ENCODE measurements at places on chromosomes 7 and 10.

GRCh38 chr10:119301397-119301796 is 94.0 kb downstream of the GRK5 start:
- DNase-seq, result no peak

DNA sequence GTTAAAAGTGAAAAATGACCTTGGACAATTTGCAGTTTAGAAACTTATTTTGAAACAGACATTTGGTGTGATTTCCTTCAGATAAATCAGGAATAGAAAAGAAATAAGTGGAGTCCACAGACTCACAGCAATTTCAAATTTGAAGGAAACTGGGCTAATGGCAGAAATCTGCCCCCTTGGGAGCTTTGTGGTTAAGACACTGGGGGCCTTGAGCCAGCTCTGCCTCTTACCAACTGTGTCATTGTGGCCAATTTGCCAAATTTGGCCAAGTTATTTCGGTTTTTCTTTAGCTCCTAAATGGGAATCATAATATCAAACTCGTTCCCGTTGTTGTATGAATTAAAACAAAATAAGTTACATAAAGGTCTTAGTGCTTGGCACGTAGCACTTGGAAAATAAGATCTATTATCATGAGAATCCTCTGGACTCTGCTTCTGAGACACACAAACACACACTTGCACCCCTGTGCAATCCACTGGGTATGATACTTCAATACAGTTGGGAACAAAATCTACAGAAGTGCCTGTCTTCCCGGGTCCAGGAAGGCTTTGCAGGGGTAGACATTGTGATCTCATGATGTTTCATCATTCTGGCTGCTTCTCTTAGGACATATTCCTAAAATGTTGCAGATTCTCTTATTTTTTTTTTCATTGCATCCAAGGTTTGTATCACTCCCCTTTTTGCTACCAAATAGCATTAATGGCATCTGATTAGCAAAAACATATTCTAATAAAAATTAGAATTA is 4.9 kb downstream of the ARMC3 start:
- no peak for DNase-seq

DNA sequence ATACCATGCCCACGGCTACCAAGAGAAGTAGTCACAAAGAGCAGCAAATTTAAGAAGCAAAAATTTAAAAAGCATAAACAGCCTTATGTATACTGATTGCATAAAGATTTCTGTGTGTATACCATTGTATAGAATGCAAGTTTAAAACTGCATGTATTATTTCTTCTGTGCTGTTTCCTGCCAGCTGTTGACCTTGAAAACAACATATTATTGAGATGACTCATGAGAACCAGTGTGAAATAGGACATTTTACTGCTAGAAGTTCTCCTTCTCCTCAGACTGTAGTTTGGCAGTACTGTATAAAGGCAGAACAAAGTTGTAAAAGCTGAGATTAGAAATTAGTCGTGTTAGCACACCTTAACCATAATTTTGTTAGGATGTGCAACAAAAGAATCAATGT is 42.3 kb upstream of the SGCE start:
- no peak for DNase-seq

- no peak for DNase-seq
Measured at GRCh38 chr7:137652721-137653120, 194.1 kb downstream of the DGKI start.

GRCh38 chr7:130611218-130611617 is 57.3 kb downstream of the COPG2 start:
- DNase-seq, result no peak

- DNase-seq, result no peak
Measured at GRCh38 chr7:46776790-46777189, 805.1 kb downstream of the TNS3 start.

- DNase-seq, result no peak
Measured at GRCh38 chr7:91336106-91336505, 71.9 kb downstream of the FZD1 start.

DNA sequence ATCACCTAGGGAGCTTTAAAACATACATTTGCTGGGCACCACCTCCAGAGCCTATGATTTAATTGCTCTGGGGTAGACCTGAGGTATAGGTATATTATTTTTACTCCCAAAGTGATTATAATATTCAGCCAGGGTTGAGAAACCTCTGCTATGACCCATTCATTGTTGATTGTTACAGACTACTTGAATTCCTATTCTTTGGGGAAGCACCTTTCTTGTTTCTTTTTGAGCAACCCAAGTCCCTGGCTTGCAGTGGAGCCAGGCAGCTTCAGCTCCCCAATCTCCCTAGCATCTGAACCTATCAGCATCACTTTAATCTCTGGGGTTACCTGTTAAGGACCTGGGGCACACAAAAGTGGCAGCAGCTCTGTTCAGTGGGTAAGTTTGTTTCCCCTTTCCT is 8.6 kb downstream of the PRKG1 start:
- DNase-seq, result no peak

GRCh38 chr10:124657806-124658205 is 86.4 kb downstream of the FAM53B start:
- DNase-seq, result no peak

GRCh38 chr7:115838829-115839228 is 191.7 kb downstream of the TFEC start:
- no peak for DNase-seq

GRCh38 chr10:74415146-74415839 is 264.3 kb downstream of the ADK start:
- DNase-seq, result no peak

DNA sequence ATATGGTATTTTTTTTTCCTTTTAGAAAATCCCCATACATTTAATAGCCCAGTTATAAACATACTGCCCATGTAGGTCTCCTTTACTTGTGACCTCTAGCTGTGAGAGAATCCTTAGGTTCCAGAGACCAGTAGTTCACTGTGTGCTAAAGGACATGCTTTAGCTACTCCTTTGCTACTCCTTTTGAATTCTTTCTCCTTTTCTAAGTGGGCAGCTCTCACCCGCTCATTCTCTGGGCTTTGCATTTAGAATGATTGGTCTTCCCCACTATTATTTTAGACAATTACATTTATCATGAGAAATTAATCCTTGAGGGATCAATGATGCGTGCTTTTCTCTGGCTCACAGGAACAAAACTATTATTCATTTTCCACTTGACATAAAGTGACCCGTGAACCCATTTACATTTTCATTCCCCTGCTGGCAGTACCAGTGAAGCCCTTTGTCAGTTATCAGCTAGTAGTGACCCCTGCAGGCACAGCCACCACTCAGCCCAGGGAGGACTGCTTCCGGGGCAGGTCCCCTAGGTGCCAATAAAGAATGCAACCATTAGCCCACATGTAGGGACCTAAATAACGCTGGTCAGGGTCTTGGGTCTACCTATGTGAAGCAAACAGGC is 844.3 kb downstream of the CNTNAP2 start:
- DNase-seq, result no peak

DNA sequence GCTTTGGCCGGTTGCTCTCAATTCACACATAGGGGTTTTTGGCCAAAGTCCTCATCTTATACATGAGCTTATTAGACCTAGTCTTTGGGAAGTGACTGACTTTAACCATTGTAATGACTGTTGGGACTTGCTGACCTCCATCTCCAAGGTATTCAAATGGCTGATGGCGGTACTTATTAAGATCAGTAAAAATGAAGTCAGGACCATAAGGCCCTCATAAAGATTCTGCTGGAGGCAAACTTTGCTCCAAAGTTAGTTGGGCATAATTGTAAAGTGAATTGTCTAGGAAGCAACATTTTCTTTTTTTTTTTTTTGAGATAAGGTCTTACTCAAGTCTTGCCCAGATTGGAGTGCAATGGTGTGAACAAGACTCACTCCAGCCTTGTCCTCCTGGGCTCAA is 76.3 kb upstream of the MKLN1 start:
- DNase-seq, result no peak

DNA sequence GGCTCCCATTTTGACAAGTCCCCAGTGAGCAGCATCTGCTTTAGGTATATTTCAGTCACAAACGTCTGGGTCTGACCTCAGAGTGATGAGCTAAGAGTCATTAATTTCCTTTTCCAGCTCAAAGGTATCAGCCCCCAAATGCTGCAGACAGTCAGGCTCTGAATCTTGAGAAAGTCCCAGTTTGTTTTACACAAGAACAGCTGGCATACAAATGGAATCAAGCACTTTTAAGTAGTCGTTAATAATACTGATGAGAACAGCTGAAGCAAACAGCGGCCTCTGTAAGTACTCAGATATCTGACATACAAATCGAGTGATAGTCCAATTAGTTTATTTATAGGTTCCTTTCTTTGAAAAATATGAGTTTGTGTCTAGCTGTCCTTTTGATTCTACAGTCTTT is 49.4 kb upstream of the MSRB2 start:
- no peak for DNase-seq

DNA sequence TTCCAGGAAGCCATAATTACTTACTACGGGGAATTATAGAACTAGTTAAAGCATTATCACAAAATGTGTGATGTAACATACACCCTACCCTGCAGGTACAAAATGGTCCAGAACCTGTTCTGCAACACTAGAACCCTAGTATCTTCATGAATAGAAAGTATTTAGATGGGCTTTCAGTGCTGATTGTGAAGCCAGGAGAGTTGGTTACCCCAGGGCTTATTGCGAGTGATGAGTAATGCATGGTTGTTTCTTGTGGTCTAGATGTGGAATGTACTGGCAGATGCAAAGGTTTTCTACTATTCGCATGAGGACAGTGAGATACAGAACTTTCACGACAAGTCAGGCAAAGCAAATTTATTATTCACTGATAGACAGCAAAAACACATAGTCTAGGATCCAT is 33.6 kb upstream of the AGR3 start:
- no peak for DNase-seq

- no peak for DNase-seq
Measured at GRCh38 chr10:71237843-71238623, 25.7 kb downstream of the UNC5B start.

DNA sequence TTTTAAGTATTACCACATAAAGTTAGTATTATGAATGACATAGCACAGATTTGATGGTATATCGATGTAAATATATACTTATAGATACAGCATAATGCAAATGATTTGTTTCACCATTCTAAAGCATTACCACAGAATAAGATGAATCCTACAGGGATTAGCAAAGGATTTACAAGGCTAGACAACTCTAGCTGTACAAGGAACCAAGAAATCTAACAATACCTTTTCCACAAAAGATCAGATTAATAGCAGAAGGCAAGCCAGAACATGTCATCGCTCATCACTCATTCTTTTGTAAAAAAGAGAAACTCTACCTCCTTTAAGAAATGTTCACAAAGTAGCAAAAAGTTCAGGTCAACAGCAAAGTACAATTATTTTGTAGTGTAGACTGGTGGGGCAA is 105.1 kb upstream of the ANK3 start:
- no peak for DNase-seq

- DNase-seq, result no peak
Measured at GRCh38 chr10:8069627-8070026, 15.1 kb downstream of the GATA3 start.

DNA sequence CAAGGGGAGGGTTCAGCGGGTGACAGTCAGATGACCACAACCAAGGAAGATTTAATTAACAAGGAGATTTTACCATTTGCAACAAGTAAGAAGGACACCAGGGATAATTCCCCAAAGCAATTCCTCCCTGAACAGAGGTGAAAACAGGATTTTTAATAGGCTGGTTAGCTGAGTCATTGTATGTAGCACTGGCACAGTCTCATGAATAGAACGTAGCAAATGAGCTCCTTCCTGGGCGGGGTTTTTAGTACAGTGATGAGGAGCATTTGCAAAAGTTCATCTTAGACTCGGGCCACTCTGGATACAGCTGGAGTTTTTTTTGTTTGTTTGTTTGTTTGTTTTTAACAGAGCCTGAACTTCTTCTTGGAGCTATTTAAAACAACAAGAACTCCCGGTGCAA is 39.0 kb downstream of the TAC1 start:
- DNase-seq, result no peak

DNA sequence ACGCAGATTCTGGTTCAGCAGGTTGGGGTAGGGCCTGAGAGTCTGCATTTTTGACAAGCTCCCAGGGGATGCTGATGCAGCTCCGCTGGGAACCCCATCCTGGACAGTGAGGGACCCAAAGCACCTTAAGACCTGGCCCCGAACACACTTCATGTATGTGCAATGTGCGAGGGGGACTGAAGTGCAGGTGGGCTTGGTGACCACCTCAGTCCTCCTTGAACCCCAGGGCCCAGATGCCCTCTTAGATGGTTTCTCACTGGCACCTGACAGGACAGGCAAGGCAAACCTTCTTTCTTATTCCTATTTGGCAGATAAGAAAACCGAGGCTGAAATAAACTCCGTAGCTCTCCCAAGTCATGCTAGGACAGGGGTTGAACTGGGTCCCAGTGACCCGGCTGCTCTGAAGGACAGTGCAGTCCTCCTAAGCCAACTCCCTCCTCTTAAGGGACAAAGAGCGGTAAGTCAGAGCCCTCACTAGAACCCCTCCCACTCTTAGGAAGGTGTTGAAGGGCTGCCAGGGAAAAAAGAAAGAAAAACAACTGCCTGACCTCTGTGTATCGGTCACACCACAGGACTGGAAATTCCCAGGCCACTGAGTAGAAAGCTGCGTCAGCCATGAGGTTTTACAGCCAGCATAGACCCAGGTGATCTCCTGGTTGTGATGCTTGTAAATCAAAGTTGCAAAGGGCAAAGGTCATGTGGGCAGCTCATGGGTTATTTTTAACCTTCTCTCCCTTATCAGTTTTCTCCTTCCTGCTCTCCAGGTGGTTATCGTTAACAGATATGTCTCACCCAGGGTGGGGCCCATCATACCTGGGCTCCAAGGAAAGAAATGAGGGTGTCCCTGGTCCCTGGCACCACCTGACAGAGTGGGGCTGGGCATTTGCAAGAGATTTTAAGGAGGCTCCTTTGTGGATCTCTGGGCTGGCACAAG is 90.9 kb upstream of the SMNDC1 start:
- DNase-seq, result no peak

GRCh38 chr7:98358706-98359105 is 42.2 kb downstream of the BAIAP2L1 start:
- no peak for DNase-seq

GRCh38 chr7:144027974-144028373 is 20.8 kb upstream of the OR2A5 start:
- no peak for DNase-seq

Data from heart right ventricle (tissue), 16 donors.